EH (cell line): ENCODE measurements at places on chromosomes 2 and 18.

- DNase-seq = peak; percentile 78
Observed at GRCh38 chr2:180907731-180908130, 72.7 kb upstream of the UBE2E3 start.

DNA sequence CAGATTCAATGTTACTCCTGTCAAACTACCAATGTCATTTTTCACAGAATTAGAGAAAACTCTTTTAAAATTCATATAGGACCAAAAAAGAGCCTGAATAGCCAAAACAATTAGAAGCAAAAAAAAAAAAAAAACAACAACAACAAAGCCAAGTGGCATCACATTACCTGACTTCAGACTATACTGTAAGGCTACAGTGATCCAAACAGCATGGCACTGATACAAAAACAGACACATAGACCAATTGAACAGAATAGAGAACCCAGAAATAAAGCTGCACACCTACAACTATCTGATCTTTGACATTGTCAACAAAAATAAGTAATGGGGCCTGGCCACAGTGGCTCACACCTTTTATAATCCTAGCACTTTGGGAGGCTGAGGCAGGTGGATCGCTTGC is 53.2 kb downstream of the TAF4B start:
- DNase-seq = no peak

GRCh38 chr2:211751848-211752247 is 786.8 kb downstream of the ERBB4 start:
- DNase-seq = no peak

DNA sequence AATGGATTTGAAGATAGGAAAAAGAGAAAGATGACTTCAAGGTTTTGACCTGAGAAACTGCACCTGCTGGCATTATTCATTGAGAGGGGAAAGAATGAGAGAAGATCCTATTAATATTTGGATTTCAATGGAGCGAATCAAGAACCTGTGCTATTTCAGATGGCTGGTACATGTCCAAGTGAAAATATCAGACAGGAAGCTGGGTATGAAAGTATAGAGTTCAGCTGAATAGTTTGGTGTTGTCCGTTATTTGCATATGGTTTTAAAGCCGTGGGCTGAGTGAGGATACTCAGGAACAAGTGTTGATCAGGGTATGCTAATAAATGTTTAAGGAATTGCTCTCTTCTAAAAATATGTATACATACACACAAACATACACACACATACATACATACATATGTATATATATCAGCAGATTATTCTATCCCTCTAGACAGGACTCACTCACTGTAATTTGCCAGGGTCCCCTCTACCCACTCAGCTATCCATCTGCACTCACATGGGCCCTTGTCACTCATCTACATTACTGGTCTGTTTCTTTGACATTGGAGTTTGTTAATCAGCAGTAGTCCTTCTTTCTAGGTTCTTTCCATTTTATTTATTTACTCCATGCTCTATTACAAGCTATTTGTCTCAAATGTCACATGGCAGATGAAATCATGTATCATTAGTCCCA is 33.9 kb upstream of the IKZF2 start:
- no peak for DNase-seq

DNA sequence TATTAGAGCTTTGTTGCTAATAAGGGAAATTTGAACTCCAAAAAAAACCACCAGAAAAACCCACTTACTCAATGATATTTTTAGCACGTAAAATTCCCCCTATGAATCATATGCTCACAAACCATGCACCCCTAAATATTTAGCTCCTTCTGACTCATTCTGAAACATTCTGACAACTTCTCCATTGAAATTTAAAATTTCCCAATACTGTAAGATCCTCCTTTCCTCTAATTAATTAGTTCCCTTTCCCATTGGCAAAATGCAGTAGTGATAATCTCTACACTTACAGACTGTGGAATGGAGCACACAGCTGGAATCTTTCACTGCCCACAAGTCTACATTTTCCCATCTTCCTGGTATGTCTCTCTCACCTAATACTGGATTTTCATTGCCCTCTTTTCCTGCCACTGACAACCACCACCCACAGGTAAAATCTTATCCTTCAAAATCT is 215.8 kb upstream of the ACVR2A start:
- peak; percentile 13 for DNase-seq

DNA sequence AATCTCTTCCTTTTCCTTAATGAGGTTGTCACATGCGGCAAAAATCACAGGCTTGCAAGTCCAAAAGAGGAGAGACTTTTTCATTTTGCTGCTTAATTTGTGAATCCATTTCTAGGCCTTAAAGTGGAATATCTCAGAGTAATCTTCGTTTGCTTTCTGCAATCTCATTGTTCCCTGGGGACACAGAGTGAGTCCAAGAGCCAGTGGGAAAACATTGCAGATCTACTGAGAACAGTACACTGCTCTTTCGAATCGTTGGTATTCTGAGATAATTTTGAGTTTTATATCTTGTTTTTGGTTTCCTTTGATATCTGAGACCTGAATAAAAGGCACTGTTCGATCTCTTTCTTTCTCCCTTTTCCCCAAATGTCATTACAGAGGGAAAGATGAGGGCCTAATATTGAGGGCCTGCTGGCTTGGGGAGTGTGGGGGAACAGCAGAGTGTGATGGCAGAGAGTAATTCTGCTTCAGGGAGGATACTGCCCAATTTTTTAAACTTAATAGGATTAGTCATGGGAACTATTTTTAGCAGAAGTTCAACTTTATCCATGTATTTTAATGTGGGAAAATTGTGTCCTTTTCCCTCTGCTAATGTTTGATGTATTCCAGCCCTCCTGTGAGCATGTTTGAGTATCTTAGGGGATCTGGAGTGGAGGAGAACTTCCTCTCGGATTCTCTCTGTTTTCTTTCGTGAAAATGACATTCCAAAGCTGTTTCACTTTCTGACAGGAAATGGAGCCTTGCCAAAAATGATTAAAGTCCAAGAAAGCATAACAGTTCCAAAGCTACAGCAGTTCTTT is 418.2 kb upstream of the ZEB2 start:
- peak; percentile 97 for DNase-seq

DNA sequence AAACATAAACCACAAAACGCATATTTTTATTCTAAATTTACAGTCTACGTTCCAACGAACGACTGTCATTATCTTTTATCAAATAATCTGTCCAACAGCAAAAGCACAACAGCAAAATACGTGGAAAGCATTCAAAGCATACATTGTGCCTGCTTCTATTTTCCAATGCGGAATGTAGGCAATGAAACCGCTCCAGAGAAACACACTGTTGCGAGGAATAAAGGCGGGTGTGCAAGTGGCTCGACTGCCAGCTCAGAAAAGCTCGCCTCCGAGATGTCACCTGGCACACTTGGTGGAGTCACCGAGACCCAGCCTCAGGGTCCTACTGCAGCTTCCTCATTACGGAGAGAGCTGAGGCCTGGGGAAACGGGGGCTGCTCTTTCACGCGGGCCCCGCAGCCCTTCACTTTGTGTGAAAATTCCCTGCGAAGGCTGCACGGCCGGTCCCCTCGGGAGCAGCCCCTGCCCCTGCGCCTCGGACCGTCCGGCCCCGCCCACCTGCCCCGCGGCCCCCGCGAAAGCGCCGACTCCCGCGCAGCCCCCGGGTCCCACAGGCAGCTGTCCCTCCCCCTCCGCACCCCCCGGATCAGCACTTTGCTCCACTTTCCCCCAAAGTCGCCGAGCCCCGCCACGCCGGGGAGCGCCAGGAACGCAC is 752 bp downstream of the MGAT4A start:
- peak; percentile 1 for DNase-seq
